ENCODE measurements at places on chromosomes 5 and 9.

GRCh38 chr5:66144834-66145390 lies 812 bp downstream of the SREK1 start:
- no peak for DNase-seq

GRCh38 chr9:37082214-37082765 lies 38.1 kb upstream of the ZCCHC7 start:
- no peak for DNase-seq

- no peak for DNase-seq
Measured at GRCh38 chr9:30089428-30089827, 2295.0 kb upstream of the ACO1 start.

DNA sequence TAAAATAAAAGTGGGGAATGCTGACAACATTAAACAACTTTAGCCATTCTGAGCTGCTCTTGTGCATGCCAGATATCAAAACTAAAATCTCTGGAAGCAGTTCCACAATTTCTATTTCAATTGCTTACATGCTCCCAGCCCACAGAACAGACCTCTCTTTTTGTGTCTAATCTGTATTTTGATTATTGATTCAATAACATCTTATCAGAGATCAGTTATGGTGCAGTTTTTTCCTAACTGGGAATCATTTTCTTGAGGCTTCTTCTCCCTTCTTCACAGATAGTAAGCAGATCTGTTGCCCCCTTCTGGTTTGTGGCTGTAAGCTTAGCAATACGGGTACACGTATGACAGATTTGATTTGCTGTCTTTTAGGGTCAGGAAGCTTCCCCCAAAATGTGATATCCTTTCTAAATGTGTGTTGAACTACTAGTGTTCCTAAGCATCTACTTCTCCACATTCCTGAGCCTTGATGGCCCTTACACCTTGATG lies 39.4 kb downstream of the MRPS27 start:
- DNase-seq = peak; percentile 17

GRCh38 chr9:70105147-70105546 lies 61.5 kb downstream of the MAMDC2 start:
- DNase-seq = no peak

DNA sequence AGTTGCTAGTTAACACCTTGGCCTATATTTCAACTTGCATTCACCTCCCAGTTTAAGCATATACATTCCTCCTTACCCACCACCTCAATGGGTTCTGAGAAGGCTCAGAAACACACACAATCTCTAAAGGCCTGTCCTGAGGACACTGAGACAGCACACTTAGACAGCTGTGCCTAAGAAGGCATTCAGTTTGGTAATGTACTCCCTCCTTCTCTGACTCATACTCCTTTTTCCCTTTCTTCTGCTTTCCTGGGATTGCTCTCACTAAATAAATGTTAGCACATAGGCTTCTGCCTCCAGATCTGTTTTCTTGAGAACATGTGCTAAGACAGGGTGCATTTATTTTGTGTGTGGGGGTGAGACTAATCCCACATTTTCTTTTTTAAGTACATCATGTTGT lies 456.8 kb upstream of the CDH6 start:
- no peak for DNase-seq

DNA sequence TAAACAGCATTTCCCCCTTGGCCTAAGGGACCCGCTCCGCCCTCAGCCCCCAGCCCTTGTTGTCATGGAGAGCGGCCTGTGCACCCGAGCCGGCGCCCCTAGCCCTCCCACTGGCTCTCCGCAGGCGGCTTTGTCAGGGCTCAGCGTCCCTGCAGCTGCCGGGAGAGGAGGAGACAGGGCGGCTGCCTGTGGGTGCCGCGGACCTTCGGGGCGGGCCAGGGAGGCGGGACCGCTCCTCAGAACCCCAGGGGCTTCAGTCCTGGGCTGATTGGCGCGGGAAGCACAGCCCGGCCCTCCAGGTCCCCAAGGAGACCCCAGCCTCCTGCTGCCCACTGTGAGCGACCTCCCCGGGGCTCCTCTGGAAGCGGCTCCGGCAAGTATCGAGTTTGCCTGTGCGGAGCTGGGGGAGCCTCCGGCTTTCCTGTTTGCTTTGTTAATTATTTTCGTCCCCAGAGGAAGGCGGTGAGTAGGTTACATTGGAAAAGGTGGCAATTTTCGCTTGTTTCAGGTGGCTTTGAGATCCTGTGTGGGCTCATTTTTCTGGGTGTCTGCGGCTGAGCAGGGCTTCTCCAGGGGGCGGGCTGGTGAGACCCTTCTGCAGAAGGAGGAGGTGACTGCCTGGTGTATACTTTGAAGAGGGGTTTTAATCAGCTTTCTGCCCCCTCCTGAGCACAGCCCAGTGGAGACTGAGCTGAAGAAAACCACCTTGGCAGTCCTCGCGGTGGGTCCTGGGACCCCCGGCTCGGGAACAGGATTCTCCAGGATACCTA lies at the start of gene FGD3:
Gene FGD3, plus strand, starts transcription at position 256 of the 770 bp plus-strand sequence. CDS start 28,734 bp downstream, outside the sequence.
- DNase-seq = peak; percentile 34

DNA sequence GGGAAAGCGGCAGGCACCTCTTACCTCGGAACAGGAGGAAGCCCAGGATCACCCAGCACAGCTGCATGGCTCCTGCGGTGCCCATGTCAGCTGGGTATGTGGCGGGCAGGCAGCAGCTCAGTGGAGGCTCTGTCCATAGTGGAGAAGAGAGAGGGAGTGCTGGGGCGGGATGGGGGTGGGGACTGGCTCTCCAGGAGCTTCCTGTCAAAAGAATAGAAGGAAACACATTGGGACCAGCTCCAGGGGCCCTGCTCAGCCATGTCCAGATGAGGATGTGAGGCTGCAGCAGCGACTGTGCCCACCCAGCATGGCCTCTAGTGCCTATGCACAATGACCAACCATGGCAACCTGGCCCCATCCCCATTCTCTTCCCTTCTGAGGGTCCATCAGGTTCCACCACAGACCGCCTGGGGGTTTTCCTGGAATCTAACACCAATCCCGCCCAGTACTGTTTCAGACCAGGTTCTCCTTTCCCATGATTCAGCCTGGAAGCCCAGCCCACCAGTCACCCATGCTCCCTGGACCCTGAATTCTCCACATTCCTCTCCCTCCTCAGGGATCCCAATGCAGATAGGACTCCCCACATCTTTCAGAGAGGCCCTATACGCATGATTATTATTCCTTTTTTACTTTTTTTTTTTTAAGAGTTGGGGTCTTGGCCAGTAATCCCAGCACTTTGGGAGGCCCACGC lies at the start of gene ECSCR:
Gene ECSCR, minus strand, starts transcription at position 158 of the 691 bp plus-strand sequence. Its CDS starts 73 bp downstream, at position 85.
- DNase-seq = peak; percentile 65
